ENCODE measurements at places on chromosomes 6 and 20.

DNA sequence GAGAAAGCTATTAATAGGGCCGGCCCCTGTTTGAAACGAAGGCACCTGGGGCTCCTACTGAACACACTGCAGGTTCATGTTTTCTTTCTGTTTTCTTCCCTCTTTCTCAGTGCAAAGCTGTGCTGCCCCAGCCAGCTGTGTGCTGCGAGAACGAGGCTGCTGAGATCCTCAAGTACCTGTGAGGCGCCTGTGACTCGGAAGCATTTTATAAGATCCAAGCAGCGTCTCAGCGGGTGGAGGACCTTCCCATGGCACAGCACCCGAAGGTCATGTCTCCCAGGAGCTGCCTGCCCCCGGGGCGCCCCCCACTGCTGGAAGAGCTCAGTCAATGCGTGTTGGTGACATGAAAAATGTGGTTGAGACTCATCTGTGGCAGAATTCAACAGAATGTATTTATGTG is 66.3 kb downstream of the SMOC2 start:
- DNase-seq = no peak

- DNase-seq = no peak
Measured at GRCh38 chr6:24546439-24546838, 51.7 kb downstream of the ALDH5A1 start.

DNA sequence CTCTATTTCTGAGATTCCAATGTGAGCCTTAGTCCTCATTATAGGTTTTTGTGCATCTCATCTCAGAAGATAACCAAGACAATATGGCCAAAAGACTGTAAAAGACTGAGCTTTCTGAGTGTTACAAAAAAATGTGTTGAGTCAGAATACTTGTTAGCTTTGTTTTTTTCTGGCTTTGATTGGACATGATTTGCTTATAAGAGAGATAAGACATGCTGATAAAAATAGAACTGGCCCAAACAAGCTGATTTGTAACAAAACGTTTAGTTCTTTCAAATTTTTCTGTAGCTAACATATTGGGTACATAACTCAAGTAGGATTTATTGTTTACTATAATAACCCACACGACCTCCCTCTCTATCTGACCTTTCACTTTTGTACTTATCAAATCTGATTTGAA is 32.9 kb downstream of the FILIP1 start:
- no peak for DNase-seq

DNA sequence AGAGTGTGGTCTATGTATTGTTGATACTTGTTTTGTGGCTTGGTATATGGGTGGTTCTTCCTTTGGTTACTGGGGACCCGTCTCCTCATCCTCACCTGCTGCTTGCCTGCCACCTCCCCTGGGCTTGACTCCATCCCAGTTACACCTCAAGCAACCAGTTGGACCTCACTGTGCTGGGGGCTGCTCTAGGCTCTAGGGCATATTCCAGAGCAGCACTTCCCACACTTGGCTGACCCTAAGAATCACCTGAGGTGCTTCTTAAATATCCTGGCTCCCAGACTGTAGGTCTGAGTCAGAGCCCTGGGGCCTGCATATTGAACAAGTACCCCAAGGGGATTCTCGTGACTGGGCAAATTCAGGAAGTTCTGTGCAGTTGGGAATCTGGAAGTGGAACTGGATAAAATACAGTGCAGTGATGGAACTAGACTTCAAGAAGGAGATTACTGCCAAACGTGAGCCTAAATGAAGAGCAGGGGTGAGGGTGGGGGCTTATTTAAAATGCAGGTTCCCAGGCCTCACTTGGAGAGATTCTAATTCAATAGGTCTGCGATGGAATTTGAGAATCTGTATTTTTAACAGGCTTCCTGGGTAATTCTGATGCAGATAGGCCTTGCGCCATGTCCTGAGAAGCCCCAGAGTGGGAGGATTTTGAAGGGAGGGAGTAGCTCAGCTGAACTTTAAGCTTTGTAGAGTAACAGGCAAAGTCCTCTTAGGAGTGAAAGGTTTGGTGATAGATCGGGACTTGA is 7.6 kb downstream of the SPATS1 start:
- DNase-seq = no peak

DNA sequence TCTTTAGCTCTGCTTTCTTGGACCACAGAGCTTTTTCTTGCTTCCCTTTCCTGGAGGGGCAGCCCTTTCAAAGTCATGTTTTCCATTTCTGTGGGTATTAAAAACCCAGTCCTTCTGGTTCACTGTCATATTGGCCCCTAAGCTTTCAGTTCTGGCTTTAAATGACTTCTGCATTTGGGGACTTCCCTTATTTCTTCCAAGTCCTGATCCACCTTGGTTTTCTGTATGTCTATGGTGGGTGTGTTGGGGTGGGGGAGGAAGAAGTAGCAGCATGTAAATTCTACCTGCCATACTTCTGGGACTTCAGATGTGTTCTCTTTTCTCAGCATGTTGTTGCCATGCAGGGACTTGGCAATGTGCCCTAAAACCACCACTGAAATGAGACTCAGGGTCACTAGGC is 77.1 kb upstream of the EMILIN3 start:
- DNase-seq = no peak

DNA sequence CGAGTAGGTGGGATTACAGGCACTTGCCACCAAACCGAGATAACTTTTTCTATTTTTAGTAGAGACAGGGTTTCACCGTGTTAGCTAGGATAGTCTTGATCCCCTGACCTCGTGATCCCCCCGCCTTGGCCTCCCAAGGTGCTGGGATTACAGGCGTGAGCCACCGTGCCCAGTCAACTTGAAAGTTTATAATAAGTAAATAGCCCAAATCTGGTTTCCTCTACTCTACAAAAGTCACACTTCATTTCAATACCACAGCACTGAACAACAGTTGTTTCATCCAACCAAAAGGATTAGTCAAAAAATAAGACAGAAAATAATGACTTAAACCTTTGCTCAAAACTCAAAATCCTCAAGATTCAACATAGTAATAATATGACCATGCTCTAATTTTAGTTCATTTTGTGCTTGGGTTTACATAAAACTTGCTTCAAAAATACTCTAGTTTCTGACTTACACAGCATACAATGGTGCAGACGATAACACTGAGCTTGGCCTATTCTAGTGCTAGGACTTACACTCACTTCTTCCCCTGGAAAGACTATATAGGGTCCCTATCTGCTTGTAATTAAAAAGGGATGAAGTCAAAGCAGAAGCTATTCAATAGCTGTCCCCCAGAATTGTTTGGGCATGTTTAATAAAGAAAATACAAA is 56.7 kb downstream of the NT5E start:
- no peak for DNase-seq

DNA sequence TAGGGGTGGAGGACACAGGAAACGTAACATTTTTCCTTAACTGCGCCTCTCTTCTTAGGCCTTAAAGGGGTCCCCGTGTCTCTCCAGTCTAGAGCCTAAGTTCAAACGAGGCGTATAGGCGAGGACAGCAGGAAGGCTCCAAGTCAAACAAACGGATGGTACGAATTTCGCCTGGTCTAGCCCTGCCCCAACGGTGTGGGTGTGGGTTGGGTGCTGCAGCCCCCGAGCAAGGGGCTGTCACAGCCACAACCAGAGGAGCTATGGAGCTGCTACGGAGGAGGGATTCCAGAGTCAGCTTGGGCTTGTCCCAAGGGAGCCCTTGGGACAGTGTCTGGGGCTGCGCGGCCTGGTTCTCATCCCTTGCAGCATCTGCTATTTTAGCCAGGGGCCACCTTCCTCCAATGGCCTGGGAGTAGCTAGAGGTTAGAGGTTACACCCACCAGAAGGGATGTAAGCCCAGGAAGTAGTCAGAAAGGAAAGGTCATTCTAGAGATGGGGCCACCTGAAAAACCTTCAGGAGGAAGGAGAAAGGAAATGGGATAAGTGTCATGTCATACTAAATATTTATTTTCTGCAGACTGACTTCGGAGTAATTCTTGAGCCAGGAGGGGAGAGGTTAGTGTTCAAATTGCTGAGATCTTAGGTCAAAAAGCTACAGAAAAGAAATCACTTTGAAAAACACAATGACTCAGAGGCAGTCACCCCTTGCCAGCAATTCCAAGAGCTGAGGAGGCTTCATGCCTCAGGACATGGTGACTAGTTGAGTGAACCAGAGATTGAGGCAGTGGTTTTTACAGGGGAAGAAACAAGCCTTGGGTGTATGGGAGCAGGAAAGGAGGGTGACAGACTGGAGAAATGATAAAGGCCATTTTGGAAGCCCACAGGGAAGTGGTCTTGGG is 21.7 kb downstream of the VPS52 start:
- no peak for DNase-seq

DNA sequence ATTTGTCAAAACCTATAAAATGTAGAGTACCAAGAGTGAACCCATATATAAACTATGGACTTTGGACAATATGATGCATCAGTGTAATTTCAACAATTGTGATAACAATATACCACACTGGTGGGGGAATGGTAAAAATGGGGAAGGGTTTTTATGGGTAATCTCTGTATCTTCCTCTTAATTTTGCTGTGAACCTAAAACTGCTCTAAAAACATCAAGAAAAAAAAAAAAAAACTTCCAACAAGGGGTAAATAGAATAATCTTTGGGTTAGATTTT is 592.0 kb upstream of the ADGRB3 start:
- DNase-seq = no peak

DNA sequence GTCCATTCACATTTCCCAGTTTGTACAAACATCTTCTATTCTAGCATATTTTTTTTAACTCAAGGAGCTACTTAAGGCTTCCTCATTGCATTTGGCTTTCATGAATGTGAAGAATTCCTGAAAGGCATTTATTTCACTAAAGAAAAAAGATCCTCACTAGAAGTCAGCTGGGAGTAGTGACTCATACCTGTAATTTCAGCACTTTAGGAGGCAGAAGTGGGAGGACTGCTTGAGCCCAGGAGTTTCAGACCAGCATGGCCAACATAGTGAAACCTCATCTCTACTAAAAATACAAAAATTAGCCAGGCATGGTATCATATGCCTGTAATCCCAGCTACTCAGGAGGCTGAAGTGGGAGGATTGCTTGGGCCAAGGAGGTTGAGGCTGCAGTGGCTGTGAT is 30.9 kb upstream of the XRN2 start:
- no peak for DNase-seq

DNA sequence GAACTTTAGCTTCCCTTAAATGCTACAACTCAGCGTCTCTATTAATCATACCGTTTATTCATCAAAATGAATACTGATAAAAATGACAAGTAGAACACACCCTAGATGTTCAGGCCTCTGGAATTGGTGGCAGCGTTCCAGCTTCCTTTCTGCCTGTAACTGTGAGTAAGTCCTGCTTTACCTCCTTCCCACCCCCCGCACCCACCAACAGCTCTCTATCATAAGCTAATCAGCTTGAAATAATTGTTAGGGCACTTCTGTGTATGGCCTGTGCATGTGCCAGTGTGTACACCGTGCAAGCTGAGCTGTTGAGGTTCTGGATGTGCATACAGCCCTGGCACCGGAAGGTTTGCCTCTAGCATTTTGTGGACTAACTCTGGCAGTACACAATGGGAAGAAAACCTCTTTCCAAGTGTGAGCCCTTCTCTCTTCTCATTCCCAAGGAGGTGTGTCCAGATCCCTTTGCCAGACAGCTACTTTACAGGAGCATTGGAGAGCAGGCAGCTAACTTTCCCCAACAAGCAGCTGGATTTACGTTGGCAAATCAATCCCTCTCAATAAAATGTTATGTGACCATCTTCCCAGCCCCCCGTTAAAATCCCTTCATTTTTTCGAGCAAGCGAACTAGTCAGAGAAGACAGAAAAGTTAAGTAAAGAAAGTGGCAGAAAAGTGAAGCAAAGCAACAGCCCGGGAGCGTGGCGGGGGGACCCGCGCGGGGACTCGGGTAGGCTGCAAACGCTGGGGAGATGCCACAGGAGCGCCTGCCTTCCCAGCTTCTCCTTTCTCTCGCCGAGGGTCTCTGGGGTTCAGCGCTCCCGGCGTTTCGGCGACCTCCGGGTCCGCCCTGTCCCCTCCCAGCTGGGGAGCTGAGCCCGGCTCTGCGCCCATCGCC is 803 bp upstream of the ADGRG6 start:
- no peak for DNase-seq

- no peak for DNase-seq
Measured at GRCh38 chr6:25834950-25835349, 3.1 kb upstream of the SLC17A1 start.

GRCh38 chr6:16180696-16181438 is 52.0 kb downstream of the MYLIP start:
- DNase-seq = no peak

- no peak for DNase-seq
Measured at GRCh38 chr6:168096271-168096764, 17.3 kb upstream of the FRMD1 start.

DNA sequence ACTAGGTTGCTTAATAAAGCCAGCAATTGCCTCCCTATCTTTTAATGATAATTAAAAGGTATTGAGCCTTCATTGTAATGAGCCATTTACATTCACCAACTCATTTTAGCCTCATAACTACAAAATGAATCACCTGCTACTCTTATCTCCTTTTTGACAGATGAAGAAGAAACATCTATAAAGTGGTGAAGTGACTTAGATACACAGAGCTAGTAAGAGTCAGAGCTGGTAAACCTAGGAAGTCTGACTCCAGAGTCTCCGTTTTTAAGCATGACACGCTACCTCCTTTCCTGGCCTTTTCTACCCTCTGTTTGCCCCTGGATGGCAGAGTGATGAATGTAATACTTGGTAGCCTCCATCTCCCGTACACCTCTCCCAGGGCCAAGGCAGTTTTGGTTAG is 93.5 kb downstream of the SPTLC3 start:
- DNase-seq = no peak

DNA sequence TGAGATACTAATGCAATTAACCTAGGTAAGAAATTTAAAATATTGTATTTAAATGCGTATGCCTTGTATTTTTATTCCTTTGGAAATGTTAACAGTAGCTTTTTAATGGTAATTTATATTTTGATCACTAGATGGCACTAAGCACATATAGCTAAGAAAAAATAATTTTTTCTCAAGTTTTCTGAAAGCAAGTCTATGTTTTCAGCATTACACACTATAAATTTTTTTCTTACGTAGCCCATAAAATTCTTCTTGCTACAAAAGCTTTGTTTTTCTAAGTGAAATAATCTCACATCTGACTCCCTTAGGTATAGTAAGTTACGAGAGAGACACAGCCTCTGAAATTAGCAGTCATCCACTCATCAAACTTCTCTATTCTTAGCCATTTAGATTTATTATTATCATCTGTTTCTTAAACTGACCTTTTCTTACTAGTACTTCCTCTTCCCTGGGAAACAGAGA is 35.7 kb downstream of the TSPYL4 start:
- DNase-seq = no peak

GRCh38 chr6:7546020-7546369 is 4.5 kb downstream of the DSP start:
- DNase-seq = no peak

- DNase-seq = no peak
Measured at GRCh38 chr6:39686976-39687375, 38.2 kb downstream of the KIF6 start.

DNA sequence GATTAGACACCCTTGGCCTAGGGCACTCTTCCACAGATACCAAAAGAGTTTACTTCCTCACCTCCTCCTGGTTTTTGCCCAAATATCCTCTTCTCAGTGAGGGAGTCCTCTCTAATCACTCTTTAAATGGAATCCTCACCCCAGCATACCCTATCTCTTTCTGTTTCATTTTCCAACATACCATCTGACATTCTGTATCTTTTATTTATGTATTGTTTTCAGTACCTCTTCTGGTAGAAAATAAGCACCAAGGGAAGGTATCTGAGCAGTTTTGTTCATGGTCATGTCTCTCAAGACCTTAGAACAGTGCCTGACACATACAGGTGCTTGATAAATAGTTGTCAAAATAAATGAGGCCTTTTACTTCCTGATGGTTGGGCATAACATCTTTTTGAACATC is 55.1 kb downstream of the KIAA0408 start:
- DNase-seq = no peak

- no peak for DNase-seq
Measured at GRCh38 chr6:111858347-111858746, 14.9 kb downstream of the FYN start.

- DNase-seq = no peak
Measured at GRCh38 chr6:10219510-10219909, 195.4 kb downstream of the TFAP2A start.

All from stimulated activated CD8-positive, alpha-beta memory T cell treated with anti-CD3 and anti-CD28 coated beads, Interleukin-15, amount 100 ng/mL, for 4 hours (primary cell).